Heart left ventricle (tissue), 16 donors: ENCODE measurements at places on chromosomes 6 and 20. TPM values are rescaled to one million over a fixed set of nuclear protein-coding genes. Genes with fewer than 3 reads are reported as not detected.

TCP1 gene
- total RNA-seq: 140 TPM

SLC32A1 gene
- not detected for total RNA-seq

TGM2 gene
- total RNA-seq: 567 TPM

GRCh38 chr6:14134211-14134910, 16.8 kb downstream of the CD83 start:
- DNase-seq: no peak
